HTR-8/SVneo (cell line): ENCODE measurements at places on chromosomes 3 and 15.

DNA sequence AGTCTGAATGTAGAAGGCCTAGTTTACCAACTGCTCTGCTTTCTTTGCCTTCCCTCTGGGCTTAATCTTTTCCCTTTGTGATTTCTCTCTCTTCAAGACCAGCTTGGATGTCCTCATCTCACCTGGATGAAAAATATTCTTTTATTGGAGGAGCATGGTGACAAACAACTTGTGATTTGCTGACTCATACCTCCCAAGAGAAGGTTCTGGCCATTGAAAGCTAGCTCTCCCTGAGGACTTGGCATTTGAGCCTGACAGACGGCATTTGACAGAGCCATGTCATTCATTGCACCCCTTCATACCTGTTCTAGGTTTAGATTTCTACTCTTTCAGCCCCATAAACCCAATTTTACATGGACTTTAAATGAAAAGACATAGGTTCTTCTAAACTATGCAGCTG lies 33.3 kb downstream of the ATG7 start:
- no peak for DNase-seq

- DNase-seq = no peak
Measured at GRCh38 chr3:100533176-100533575, 40.8 kb downstream of the TMEM45A start.

DNA sequence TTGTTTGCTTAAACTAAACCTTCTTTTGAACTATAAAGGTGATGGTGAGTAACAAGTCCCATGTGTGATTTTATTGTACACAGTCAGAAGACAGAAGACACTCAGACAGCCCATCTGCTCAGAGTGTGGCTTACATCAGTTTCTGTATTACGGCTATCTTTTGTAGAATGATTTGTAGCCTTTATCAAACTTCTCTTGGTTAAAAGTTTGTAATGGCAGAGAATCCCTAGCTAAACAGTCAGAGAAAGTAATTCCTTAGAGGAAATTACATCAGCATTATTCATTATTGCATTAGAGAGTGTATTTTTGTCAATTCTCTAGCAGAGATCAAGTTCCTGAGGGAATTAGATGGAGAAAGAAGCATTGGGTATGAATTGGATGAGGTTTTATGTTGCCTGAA lies 500.8 kb downstream of the CNTN4 start:
- no peak for DNase-seq

DNA sequence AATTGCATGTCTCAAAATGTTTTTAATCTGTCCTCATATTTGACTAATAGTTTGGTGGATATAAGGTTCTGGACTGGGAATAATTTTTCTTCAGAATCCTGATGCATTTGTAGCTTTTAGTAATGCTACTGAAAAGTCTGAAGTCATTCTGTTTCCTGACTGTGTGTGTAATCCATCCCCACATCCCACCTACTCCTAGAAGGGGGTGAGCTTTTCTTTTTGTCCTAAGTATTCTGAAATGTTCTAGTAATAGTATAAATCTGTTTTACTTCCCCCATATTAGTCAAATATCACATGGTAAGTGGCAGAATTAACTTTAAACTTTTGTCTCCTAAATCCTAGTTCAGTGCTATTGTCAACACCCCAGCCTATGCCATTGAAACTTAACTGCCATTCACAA lies 162.8 kb downstream of the GREM1 start:
- no peak for DNase-seq

- no peak for DNase-seq
Measured at GRCh38 chr15:47682661-47683060, 34.6 kb upstream of the SEMA6D start.

DNA sequence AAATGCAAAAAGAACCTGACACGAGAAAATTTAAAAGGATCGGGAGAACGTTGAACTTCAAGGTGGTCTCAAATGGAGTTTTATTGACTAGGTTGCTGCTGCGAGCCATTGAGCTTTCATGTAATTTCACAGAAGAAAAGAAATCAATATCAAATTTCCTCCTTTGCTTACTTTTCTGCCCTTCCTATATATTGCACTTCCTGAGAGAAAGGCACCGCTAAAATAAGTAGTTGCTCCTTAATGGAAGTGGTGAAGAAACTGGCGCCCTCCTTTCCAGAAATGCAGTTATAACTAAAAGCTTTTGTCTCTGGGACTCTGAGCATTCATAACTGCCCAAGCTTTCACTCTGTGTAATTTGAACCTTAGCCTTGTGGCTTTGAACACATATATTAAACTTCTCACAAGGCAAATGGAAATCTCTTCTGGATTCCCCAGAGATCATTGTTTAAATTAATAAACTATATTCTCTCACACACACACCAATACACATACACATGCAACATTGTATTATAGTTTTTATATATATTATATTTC lies 13.4 kb downstream of the EID1 start:
- no peak for DNase-seq

GRCh38 chr3:13021141-13022114 lies 51.8 kb downstream of the IQSEC1 start:
- DNase-seq = no peak
